SK-N-SH (cell line): ENCODE measurements at places on chromosomes 7 and 10. TPM values are rescaled to one million over a fixed set of nuclear protein-coding genes. Genes with fewer than 3 reads are reported as not detected.

Gene KCNIP2
- polyA plus RNA-seq, result 1.0 and 1.8 TPM in 2 replicates

DNA sequence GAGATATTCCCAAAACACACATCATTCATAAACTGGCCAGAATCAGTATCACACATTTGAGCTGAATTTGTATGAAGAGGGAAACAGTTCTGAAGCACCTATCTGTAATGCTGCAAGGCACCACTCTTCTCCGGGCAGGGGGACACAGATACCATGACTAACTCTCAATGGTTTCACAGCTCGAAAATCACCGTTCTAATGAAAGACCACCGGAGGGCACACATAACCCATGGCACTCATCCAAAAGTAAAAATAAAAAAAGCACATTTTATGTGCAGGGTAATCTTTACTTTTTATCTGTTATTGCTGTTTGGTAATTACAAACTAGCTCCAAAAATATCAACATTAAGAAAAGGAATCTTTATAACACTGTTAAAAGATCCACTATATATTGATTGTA, 137.5 kb downstream of the PARD3 start:
- peak; percentile 55 for DNase-seq

DNA sequence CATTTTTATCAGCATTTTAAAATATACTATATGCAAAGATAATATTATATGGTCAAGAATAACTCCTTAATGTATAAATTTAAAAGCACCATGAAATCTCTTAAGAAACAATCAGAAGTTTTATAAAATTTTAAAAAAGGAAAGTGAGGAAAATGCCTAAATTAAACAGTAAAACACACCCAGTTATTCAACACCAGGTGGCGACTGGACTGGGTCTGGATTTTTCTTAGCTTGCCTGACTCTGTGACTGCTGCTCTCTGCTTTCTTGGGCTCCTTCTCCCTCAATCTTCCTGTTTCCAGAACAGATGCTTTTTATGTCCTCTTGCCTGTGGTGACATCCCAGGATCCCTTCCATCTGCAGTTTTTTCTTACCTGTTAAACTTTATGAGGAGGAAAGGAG, 200.3 kb downstream of the BICC1 start:
- DNase-seq, result no peak

DNA sequence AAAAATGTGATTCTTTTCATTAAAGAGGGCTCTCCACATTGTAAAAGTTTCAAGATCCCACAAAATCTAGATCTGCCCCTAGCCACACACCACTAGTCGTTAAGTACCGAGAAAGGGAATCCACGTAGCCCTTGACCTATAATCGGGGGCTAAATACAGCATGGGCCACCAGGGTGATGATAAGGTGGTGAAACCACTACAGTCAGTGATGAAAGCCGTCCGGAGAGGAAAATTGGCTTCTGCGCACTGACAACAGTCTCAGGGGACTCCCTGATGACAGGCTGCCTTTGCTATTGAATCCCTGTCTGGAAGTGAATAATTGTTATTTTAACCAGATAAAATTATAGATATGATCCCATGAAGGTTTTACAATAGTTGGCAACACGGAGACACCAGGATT, 4.6 kb downstream of the TECTB start:
- DNase-seq, result no peak

GRCh38 chr7:130949550-130949949, 215.5 kb upstream of the KLF14 start:
- no peak for DNase-seq

DNA sequence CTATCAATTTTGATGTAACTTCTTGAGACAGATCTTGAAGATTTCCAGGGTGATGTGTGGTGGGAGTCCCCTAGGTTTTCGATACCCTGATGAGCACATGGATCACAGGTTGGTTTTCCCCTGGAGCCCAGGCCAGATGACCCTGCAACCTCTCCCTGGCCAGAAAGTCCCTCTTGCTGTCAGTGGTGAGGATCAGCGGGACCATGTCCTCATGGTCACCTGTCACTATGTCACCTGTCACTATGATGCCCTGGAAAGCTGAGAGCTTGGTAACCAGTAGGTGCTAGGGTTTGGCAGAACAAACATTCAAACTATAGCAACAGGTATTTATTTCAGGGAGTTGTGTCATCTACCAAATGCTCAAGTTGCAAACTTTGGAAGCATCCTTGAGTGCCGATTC, 197.9 kb downstream of the ARHGAP12 start:
- DNase-seq, result no peak

DNA sequence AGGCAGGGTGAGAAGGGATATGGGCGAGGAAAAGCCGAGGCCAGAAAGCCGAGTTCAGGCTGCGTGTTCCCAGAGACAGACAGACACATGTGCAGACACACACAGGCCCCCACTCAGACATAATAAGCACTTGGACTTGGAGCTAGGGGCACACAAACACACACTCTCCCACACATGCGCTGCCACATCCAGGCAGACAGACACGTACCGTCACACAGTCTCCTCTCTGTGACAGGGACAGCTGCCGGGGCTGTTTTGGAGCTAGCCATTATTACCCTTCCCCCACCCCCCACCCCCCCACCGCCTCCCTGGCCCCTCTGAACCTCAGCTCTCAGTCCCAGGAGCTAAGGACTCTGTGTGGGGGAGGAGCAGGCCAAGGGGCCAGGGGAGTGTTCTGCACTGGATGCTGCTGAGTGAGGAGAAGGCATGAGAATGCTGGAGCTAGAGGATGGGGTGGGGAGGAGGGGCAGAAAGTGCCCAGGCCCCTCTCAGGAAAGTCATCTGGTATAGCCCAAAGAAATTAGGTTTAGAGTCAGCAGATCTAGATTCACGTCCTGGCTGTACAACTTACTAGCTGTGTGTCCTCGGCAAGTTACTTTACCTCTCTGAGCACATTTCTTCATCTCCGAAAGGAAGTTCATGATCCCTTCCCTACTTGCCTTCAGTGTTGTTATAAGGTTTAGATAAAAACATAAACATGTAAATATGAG, 6.3 kb downstream of the PITX3 start:
- peak; percentile 21 for DNase-seq

Gene COL1A2
- 4.5 and 11.4 TPM in 2 replicates for polyA plus RNA-seq

- no peak for DNase-seq
Measured at GRCh38 chr7:69176841-69177240, 421.4 kb upstream of the AUTS2 start.

Gene CHST12
- polyA plus RNA-seq, result 26.7 and 32.7 TPM in 2 replicates

GRCh38 chr10:33248638-33249037, 85.8 kb downstream of the NRP1 start:
- DNase-seq, result no peak

- DNase-seq, result no peak
Measured at GRCh38 chr10:34624323-34625153, 190.6 kb downstream of the PARD3 start.

DNA sequence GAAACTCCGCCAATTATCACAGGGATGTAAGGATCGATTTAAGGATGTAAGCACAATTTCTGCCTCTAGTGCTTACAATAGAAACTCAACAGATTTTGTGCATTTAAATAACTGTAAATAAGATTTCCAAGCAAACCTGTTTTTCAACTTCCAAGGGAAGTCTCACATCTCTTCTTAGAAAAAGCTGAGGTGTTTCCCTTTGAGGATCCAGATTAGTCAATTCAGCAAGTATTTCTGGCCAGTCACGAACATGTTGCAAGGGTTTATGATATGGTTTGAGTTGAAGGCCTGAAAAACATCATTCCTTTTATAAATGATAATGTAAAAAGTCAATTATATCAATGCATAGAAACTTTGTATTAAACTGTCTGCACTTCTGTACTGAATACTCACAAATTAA, 23.9 kb downstream of the KRIT1 start:
- no peak for DNase-seq

DNA sequence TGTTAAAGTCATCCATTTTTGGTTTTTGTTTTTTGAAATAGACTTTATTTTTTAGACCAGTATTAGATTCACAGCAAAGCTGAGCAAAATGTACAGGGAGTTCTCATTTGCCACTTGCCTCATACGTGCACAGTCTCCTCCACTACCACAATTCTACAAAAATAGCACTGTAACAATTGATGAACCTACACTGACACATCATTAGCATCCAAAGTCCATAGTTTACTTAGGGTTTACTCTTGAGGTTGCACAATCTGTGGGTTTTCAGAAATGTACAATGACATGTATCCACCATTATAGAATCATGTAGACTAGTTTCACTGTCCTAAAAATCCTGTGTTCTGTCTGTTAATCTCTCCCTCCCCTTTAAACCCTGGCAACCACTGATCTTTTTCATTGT, 125.8 kb upstream of the PDSS1 start:
- DNase-seq, result no peak
